Right ventricle myocardium superior (tissue), 1 donor: ENCODE measurements at places on chromosomes 5 and 9. TPM values are rescaled to one million over a fixed set of nuclear protein-coding genes. Genes with fewer than 3 reads are reported as not detected.

Gene SLCO6A1
- total RNA-seq = not detected

DNA sequence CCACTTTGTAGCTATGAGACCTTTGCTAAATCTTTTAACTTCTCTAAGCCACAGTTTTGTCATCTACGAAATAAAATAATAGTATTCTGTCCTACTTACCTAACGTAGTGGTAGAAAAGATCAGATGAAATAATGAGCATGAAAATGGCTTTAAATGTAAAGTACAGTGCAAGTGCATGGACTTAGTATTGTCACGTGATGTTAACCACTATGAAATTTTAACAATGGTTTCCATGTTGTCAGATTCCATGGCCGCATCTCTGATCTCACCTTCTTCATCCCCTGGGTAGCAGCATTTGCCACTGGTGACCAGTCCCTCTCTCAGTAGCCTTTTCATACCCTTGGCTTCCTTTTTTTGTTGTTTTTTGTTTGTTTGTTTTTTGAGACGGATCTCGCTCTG is 45.9 kb downstream of the DNAH5 start:
- no peak for DNase-seq

Gene F12
- not detected for total RNA-seq

DNA sequence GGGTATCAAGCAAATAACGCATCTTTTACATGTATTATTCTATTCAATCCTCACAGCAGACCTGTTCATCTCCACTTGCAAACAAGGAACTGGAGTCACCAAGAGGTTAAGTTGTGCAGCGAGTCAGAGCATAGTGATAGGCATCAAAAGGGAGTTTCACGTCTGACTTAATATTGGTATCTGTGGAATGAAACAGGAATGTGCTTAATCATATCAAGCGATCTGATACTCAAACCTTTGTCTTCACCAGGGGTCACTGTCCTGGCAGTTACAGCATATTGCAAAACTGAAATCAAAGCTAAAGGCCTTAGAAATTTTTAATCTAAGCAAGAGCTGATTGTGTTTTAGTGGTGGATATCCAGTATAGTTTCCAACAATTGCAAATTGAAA is 271.6 kb downstream of the PLK2 start:
- no peak for DNase-seq

- no peak for DNase-seq
Observed at GRCh38 chr5:90476391-90476790, 1.7 kb downstream of the POLR3G start.

DNA sequence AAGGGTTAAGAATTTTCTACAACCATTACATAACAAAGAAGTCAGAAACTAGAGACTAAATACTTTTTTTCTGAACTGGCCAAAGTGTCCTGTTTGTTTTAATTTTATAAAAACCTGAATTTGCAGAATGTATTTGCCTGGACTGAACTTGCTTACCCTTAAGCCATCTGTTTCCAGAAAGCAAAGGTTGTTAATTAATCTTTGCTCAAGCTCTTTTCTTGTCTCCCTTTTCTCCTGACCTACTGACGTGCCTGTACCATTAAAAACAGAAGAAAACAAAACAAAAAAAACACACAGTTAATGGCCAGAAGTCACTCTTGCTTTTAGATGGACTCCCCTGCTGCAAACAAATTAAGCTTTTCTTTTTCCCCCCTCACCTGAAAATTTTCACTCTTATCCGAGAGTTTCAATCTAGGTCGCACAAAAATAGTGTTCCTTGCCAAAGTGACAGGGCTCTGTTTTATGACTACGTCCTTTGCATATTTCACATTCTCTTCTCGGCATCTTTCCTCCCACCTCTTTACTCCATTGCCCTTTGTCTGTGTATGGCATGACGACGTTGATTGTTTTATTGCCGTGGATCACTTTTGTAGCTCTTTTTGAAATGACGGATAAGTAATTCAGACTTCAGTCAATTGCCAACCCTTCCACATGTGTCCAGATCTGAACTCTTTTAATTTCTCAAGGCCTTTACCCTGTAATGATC is 333.8 kb upstream of the GRIN3A start:
- DNase-seq = no peak

DNA sequence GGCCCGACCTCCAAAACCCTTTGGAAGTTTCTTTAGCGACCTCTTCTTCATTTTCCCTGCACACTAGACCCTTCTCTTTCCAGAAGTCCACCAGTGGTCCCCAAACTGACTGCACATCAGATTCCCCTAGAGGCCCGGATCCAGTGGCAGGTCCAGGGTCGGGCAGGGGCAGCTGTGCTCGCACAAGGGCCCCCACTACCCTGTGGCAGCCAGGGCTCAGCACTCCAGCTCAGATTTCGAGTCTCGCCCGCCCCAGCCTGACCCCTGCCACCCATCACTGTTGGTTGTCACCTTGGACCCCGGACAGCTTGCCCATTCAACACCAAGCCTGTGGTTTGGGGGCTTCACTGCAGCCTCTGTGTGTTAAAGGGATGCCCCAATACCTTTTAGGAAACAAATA is 7.8 kb upstream of the ZDHHC12 start:
- DNase-seq = no peak

GRCh38 chr9:90891308-90892040 is 89.9 kb downstream of the SYK start:
- no peak for DNase-seq

DNA sequence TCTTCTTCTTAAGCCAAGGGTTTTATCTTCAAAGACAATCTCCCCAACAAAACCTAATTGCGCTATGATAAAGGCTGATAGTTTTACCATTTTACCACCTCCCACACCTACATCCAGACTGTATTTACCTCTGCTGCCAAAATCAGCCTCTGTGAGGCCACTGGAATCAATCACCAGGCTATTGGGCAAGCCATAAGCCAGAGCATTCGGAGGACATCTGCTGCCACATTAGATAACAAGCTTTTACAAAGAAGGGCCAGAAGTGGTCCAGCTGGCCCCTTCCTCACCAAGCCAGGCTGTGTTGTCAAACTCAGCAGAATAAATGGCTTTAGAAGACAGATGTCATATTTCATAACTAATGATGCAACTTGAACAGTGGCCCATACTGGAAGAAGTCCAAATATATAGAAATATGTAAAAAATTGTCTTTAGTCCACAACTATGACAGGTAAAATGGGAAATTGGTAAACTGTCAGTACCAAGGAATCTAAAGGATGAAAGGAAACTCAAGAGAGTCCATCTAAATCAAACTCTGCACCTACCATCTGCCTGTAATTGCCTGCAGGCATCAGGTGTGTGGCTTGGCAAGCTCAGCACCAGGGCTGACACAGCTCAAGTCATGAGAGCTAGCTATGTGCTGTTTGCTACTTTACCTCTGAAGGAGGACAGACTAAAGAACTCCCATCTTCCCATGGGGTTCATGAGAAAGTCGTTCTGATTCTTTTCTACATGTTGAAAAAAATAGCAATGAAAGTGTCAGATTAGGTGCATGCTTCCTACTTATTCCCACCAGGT is 16.1 kb downstream of the SLC45A2 start:
- DNase-seq = no peak

GRCh38 chr9:136707849-136708517 is 4.4 kb upstream of the DIPK1B start:
- DNase-seq = no peak

GRCh38 chr9:134526584-134527477 is 114.8 kb upstream of the COL5A1 start:
- DNase-seq = no peak

DNA sequence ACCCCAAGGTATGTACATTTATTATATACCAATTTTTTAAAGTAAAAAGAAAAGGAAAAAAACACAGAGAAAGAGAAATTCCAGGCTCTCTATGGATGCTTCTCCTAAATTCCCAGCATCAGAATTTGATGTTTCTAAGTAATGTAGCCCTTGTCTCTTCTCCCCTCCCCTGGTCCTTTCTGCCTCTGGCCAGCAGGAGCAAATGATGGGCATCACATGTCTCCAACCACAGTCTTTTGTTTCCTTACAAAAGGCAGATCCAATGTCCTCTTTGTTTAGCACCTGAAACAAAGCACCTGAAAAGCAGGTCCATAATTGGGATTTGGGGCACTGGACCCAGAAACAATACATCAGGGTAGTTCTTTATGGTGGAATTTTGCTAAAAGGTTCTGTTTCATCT is 50.4 kb upstream of the APC start:
- no peak for DNase-seq

Gene ZNF483
- total RNA-seq = 3.5 TPM

Gene RANBP3L
- 0.38 TPM for total RNA-seq

GRCh38 chr5:170863646-170864045 is 1.8 kb downstream of the RANBP17 start:
- no peak for DNase-seq

Gene TAS2R1
- not detected for total RNA-seq

GRCh38 chr9:116423149-116423548 is 264.0 kb upstream of the TRIM32 start:
- no peak for DNase-seq

DNA sequence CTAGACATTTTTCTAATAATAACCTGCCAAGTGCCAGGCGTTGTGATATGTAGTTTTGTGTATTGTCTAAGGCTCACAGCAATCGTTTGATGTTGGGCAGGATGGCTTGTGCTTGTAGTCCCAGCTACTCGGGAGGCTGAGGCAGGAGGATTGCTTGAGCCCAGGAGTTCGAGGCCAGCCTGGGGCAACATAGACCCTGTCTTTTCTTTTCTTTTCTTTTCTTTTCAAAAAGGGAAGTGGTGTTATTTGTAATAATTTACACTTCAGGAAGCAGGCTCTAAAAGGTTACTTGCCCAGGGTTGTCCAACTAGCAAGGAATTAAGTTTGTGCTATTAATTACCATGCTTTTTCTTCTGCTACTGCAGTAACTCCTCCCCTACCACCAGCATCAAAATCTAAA is 3.2 kb downstream of the ZNF131 start:
- DNase-seq = no peak

Gene ADAMTS13
- total RNA-seq = 2.8 TPM

- no peak for DNase-seq
Observed at GRCh38 chr5:58544926-58545325, 37.9 kb upstream of the RAB3C start.

Gene PAEP
- not detected for total RNA-seq

- DNase-seq = no peak
Observed at GRCh38 chr5:80184235-80185023, 71.4 kb downstream of the SERINC5 start.

Gene GMCL2
- not detected for total RNA-seq

Gene SLC46A2
- not detected for total RNA-seq
